ENCODE measurements at places on chromosomes 16 and 17.

GRCh38 chr17:49190932-49191331 lies 19.4 kb downstream of the GNGT2 start:
- DNase-seq, result no peak

DNA sequence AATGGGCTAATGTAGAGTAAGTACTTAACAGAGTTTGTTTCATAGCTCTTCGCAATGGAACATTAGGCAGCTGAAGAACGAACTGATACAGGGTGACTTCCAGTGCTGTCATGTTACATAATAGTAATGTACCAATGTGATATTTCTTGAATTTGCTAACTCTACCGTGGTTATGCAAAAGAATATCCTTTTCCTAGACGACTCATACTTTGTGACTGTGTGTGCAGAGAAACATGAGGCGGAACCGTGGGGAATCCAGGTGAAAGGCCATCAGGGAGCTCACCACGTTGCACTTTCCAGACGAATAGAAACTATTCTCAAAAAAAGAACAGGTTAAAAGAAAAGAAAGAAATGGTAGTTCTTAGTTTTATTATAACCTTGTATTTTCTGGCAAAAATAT lies 13.2 kb downstream of the NOB1 start:
- DNase-seq, result no peak

- no peak for DNase-seq
These were observed 46.6 kb downstream of the HOXB1 start for GRCh38 chr17:48484256-48484655.

DNA sequence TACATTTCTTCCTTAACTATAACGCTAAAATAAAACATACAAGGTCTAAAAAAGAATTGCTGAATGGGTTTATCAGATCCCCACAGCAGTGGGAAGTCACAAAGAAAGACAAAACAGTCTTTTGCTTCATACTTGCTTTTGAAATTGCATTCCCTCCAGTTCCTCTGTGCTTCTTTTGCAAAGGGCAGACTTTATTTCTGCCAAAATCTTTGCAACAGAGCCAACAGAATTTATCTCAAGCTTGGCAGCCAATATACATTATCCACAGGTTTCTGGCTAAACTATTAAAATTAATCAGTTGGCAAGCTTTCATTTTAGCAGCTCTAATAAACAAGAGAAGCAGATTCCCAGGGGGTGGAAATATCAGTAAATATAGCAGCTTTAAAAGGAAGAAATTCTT lies 378.9 kb upstream of the CA10 start:
- no peak for DNase-seq

- DNase-seq, result no peak
These were observed 5.0 kb upstream of the RPH3AL start for GRCh38 chr17:357644-358043.

DNA sequence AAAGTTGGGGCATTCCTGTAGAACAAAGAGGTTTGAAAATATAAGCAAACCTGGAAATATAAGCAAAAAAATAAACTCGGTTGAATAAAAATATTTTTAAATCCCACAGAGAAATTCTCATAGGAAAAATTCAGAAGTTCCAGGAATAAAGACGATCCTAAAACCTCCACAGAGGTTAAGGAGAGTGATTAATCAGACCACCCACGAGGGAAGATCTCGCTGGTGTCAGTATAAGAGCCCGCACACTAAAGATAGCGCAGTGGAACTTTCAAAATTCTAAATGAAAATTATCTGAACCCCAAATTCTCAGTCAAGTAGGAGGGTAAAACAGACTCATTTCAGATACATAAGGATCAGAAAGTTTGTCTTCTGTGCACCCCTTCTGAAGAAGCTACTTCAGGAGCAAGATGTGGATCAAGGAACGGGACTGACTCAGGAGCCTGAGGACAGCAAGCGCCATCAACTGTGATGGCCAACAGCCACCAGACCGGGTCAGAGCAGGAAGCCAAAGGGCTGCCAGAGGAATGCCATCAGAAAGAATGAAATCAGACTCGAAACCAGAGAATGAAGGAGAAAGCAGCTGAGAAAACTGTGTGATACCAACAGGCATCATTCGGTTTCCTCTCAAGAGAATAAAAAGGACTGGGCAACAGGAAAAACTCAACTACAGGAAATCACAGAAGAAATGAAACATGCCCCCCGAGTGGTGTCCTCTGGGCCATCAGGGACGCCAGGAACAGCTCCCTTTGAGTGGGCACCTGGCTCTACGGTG lies 66.9 kb downstream of the CYTH1 start:
- no peak for DNase-seq

DNA sequence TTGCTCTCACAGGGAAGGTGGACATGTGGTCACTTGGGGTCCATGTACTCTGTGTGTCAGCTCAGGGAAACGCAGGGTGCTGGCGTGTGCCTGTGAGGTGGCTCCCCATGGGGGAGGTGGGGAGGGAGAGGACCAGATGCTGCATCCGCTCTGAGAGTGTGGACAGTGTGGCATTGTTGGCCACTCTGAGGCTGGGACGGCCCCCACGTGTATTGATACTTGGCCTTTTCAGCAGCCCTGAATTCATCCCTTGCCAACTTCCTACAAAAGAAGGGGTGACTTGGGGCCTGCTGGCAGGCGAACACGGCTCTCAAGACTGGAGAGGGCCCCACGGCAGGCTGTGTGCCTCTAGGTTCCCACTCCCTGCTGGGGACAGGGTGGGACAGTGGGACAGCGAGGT lies 120.1 kb downstream of the RAB11FIP4 start:
- DNase-seq, result no peak

GRCh38 chr17:70201872-70202419 lies 32.6 kb downstream of the KCNJ2 start:
- DNase-seq, result no peak

DNA sequence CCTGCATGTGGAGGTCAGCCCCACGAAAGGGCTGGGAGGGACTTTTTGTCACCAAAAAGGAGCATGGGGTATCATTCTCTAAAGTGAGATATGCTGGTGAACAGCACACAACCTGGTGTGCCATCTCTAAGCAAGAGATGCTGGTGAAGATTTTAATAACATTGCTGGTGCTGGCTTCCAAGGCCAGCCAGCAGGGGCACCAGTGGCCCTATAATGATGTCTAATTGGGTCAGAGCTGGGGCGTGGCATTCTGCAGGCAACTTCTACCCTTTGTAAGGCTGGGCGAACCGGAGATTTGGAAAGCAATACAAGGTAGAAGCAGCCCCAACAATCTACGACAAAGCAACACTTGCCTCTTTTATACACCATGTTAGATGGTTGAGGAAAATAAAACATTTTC lies 16.8 kb downstream of the SDR42E1 start:
- DNase-seq, result no peak

DNA sequence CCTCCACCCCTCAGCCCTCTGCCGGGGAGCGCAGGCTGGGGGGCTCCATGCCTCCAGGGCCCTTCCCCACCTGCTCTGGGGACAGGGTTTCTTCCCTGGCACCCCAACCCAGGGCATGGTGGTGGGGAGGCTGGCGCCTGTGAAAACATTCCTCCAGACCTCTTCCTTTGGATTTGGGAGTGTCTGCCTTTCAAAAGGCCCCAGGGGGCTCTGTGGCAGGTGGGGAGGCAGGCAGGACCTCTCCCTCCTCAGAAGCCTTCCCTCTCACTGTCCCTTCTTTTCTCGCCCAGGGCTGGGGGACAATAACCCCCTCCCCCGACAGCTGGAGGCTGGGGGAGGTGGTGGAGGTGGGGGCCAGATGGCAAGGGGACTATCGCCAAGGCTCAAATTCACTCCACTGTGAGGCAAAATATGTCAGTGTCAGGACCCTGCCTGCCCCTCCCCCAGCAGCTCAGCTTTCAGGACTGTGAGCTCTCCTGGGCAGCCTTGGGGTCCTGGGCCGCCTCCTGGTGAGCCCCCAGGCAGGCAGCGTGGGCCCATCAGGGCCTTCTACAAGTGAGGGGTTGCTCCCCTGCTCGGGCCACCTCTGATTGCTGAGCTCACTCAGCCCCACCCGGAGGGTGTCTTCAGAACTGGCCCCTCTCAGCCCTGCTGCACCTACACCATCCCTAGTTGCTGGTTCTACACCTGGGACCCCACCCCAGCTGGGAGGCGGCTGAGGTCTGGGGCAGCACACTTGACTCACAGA lies 1.8 kb downstream of the CDH15 start:
- DNase-seq, result no peak

DNA sequence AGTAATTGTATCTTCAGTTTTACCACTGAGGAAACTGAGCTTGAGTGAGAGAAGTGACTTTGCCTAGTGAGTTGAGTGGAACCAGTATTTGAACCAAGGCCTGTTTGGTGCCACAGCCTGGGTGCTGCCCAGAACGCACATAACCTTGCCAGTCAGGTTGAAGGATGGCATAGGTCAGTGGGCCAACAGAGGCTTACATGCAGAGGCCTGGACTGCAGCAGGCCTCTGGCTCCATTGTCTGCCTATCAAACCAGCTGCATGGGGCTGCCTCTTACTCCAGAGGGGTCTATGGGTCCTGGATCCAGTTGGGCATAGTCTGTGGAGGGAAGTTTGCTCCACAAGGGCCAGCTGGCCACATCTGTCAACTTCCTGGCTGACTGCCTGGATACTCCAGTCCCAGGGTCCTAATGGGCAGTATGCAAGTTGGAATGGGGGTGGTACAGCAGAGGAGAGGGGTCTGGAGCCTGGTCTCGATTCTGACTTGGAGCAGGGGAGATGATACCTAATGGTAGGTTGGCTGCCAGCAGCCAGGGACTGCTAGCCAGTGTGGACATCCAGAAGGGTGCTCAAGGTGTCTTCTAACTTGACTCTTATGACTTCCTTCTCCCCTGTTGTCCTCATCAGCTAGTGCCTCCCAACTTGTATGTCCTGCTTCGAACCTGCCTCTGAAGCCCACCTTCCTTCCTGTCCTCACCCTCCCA lies 11.1 kb upstream of the RNF112 start:
- no peak for DNase-seq

- no peak for DNase-seq
These were observed 32.4 kb downstream of the LCMT1 start for GRCh38 chr16:25143928-25144327.

DNA sequence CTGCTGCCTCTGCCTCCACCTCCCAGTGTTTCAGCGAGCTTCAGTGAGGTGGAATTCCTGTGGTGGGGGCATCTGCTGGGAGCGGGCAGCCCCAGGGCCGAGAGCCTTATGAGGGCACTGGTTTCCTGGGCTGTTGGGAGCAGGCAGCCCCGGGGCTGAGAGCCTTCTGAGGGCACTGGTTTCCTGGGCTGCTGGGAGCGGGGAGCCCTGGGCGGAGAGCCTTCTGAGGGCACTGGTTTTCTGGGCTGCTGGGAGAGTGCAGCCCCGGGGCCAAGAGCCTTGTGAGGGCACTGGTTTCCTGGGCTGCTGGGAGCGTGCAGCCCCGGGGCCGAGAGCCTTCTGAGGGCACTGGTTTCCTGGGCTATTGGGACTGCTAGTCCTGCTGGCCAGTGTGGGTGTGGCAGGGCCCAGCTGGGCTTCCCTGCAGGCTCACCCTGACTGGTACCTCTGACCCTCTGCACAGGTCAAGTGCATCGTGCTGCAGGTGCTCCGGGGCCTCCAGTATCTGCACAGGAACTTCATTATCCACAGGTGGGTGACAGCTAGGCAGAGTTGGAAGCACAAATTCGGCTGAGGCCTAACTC lies 5.6 kb downstream of the CDK10 start:
- no peak for DNase-seq

DNA sequence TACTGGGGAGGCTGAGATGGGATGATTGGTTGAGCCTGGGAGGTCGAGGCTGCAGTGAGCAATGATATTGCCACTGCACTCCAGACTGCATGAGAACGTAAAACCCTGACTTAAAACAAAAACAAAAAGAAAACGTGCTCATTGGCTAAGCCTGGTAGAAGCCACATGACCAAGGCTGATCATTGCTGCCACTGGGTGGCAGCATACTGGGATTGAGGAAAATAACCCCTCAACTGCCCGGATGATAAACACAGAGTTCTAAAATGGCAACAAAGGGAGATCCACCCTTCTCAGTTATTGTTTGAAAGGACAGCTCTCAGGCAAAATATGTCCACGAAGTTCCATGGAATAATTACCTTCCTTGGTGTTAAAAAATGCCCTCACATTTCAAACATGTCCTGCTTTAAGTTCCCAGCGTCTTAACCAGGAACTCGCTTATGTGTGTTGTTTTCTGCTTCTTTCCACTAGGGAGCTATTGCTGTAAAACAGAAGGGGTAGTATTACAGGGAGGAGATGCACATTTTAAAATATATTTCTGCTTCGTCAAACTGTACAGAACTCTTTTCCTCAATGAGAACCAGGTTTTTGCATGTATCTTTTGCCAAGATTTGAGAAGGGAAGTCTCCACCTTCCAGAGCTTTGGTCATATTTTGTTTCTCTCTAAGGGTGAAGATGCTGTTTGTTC lies 675.3 kb downstream of the MAF start:
- DNase-seq, result no peak

GRCh38 chr16:56355786-56356275 lies 69.5 kb downstream of the AMFR start:
- no peak for DNase-seq

GRCh38 chr17:16938496-16939207 lies 33.3 kb downstream of the TNFRSF13B start:
- no peak for DNase-seq

DNA sequence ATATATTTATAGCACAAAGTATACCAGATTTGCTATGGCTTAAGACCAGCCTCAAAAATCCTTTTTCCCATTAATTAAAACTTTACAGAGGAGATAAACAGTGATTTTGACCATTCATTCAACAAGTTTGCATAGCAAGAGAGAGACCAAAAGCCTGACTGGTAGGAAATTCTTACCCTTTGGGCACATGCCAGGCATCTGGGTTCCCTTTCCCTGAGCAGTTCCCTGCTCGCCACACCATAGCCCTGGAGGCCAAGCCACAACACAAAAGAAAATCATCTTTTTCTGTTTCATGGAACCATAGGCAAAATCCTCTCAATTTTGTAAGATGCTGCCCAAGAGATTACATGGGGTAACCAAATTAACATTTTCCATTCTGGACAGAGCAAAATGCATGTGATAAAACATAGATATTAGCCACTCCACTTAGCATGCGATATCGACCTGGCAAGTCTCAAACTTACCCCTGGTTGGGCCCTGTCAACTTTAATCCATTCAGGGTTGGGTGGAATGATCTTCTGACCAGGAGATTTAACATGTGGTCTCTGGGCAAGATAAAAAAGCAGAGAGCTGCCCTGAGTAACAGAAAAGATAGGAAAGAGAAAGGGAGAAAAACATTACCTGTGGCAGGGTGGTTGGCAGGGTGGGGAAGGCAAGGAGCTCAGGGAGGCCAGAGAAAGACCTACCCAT lies 57.6 kb upstream of the B4GALNT2 start:
- no peak for DNase-seq

GRCh38 chr17:44352828-44353671 lies 7.9 kb downstream of the GRN start:
- no peak for DNase-seq

DNA sequence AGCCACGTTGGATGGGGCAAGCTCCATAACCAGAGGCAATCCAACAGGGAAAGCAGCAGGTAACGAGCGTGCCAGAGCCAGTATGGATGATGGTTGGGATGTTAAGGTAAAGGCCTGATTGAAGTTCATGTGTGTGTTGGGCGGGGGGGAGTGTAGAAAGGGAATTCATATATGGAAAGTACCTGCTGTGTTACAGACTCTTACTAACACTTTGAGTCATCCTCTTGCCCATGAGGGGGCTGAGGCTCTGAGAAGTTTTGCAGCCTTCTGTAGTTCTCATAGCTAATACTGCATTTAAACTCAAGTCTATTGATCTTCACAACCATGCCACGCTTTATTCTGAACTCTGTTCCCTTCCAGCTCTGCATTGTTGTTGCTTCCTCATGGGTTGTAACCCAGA lies 28.5 kb downstream of the SYCE1L start:
- no peak for DNase-seq

- DNase-seq, result no peak
These were observed 183.1 kb downstream of the CYLD start for GRCh38 chr16:50924759-50925545.

All from fibroblast of skin of left biceps (primary cell).